ENCODE measurements at places on chromosomes 7 and 10. TPM values are rescaled to one million over a fixed set of nuclear protein-coding genes. Genes with fewer than 3 reads are reported as not detected.

DNA sequence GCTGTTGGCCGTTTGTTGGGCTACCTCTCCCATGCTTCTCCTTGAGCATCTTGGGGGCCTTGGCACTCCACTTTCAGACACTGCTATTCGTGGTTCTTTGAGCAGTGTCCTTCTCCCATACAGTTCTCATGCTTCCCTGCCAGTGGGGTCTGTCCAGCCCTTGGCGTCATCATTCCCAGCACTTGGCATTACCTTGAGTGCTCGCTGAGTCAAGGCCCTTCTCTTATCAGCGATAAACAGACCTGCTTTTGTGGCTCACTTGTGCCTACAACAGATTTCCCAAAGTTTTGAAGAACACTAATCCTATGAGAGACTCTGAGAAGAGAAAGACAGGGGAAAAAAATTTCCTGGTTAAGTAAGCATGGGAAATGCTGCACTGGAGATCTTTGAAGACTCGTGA lies 85.3 kb downstream of the NOC3L start:
- DNase-seq = no peak

DNA sequence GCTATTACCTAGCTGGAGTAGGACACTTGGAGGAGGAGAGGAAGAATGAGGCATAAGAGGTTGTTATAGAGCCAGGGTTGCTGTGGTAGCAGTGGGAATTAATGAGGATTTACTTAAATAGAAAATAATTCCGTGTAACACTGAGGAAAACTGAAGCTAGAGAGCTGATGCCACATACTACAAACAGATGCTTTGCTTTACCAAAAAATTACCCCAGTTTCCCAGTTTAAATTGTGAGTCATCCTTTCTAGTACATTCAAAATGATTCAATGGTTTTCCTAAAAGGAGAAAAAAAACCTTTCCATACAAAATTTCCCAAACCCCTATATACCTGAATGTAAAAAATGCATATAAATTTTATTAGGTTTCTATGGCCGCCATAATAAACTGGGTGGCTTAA lies 58.3 kb downstream of the ZNF518A start:
- DNase-seq = no peak

GRCh38 chr10:128296253-128297007 lies 170.2 kb upstream of the MKI67 start:
- no peak for DNase-seq

DNA sequence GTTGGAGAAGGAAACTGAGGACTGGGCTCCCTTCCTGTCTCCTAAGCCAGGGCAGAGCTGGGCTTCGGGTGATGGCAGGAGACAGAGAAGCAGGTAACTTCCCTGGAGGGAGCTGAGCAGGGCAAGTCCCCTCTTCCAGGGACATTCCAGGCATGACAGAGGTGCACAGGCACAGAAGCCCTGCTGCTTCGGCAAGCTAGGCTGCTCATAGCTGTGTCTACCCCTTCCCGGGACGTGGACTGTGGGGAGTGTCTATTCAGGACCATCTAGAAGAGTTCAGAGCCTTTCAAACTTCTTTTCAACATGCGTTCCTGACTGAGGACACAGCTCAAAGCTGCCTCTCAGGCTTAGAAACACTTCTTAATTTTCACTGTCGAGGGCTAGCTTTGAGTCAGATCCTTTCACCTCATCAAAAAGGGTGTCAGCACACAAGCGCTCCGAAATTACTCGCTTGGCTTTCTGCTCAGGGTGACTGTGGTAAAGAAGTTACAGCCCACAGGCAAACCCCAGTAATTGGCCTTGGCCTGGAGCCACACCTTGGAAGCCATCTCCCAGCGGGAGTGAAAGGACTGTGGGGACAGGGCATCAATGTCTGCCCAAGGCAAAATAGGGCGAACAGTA lies 63.7 kb upstream of the STEAP1B start:
- DNase-seq = peak; percentile 59

DNA sequence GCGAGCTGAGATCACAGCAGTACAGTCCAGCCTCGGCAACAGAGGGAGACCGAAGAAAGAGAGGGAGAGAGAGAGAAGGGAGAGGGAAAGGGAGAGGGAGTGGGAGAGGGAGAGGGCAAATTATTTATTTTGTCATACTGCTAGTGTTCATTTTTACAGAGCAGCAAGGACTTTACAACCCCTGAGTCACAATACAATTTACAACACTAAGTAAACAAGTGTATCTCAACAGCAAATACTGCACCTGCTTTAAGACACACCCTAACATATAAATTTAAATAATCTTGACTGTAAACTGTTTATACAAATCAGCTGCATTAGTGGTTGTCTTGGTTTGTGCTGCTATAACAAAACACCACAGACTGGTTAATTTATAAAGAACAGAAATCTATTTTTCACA lies 27.2 kb downstream of the HTR5A start:
- DNase-seq = no peak

DNA sequence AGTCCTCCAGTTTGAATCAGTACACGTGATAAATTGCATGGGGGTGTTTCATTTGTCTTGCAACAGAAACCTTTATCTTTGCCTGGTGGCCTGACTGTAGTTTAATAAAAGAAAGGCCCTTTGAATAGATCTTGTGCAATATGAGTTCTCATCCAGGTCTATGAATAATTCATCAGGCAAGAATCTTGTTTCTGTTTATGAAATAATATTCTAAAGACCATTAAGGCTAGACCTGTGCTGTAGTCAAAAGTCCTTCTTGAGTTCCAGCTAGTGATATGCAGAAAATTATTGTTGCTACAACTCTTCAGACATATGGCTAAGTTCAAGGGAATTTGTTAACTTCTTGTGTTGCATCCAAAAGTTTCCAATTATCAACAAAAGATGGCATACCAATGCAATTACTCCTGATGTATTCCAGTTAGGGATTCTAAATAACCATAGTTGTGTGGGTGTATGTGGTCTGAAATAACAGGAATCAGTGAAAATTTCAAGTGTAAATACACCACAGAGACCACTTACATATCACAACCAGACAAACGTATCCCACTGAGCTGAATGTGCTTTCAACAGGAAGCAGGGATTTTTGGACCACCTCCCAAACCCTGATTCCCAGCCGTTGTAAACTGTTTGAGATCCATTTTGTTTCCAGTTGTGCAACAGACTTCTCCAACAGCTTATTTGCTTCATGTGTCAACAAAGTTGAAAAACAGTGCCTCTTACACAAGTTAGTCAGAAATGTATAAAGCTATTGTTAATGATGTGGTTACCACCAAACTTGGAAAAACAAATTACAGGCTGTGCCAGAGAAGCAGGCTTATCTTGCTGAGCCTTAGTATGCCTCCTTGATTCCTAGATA lies 54.7 kb upstream of the BICC1 start:
- no peak for DNase-seq

GRCh38 chr7:129657363-129657762 lies 45.8 kb downstream of the NRF1 start:
- DNase-seq = no peak

GRCh38 chr10:113475381-113475807 lies 77.5 kb upstream of the HABP2 start:
- no peak for DNase-seq

DNA sequence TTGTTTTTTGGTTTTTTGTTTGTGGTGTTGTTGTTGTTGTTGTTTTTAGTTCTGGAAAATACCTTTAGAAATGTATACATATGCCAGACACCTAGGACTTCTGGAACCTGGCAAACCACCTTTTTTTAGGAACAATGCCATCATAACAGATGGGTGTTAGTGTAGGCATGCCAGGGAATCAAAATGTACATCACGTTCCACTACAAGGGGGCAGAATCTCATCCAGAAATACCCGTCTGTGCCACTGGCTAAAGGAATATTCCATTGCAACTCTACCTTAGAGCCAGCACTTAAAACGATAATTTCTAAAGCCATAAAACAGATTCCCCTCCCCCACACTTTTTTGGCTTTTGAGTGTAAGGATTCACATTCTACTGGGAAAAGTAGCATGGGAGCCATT lies 239.8 kb downstream of the ETV1 start:
- no peak for DNase-seq

- no peak for DNase-seq
These were observed 163.5 kb upstream of the ZMIZ1 start for GRCh38 chr10:78905015-78905956.

GRCh38 chr7:33107136-33108066 lies 1.8 kb downstream of the RP9 start:
- peak; percentile 37 for DNase-seq

- no peak for DNase-seq
These were observed 207.2 kb downstream of the ZNF365 start for GRCh38 chr10:62581351-62581750.

DNA sequence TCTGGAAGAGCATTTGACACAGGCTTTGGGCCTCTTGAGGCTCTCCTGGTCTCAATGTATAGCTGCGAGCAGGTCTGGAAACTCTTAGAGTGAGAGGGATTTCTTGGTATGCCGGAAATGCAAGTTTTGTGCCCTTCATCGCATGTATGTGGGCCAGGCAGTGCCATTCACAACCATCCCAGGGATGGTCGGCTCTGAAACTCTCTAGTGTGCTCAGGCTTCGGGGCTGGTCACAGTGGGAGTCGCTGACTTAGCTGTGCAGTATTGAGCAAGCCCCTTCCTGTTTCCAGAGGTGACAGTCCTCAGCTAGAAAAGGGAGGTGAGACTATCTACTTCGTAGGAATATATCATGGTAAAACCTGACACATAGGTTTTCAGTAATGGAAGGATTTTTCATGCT lies 2.0 kb upstream of the AOAH start:
- DNase-seq = peak; percentile 27

DNA sequence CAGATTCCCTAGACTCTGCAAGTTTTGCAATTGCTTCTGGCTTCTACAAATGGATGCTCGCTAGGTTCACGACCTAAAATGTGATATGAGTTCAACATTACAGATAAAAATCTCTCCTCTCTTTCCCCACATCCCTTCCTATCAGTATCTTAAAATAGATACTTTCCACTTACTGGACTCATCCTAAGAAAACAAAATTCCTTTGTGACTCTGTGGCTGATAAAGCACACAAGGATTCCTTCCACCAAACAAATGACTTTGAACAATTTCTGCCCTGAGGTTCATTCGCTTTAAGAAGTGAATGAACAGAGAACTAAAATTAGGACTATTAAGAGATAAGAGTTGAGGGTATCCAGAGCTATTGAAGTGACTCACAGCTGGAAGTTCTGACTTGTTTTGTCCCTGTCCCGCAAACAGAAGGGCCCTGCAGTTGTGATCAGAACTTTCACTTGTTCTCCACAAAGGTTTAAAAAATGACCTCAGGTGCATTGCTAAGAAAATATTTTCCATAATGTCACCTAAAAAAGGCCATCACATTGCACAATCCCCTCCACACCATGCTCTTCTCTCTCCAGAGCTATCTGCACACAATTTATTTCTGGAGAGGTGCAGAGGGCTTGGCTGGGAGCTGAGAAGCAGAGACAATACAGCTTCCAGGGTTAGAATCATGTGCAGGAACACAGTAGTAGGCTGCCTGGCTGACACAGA lies 96.1 kb downstream of the PIP4K2A start:
- no peak for DNase-seq

RAPGEF5 gene
- 0.72 TPM for total RNA-seq

TCAF2 gene
- total RNA-seq = 36.5 TPM

MACROH2A2 gene
- total RNA-seq = 8.4 TPM

HYAL4 gene
- 1.8 TPM for total RNA-seq

CRHR2 gene
- total RNA-seq = not detected

BTRC gene
- total RNA-seq = 21.8 TPM

ELMO1 gene
- total RNA-seq = 113 TPM

C7orf57 gene
- 0.56 TPM for total RNA-seq
